ENCODE measurements at places on chromosomes 5 and 9.
A peak's percentile ranks its signal among the peaks of the same experiment; 100 is the strongest.

DNA sequence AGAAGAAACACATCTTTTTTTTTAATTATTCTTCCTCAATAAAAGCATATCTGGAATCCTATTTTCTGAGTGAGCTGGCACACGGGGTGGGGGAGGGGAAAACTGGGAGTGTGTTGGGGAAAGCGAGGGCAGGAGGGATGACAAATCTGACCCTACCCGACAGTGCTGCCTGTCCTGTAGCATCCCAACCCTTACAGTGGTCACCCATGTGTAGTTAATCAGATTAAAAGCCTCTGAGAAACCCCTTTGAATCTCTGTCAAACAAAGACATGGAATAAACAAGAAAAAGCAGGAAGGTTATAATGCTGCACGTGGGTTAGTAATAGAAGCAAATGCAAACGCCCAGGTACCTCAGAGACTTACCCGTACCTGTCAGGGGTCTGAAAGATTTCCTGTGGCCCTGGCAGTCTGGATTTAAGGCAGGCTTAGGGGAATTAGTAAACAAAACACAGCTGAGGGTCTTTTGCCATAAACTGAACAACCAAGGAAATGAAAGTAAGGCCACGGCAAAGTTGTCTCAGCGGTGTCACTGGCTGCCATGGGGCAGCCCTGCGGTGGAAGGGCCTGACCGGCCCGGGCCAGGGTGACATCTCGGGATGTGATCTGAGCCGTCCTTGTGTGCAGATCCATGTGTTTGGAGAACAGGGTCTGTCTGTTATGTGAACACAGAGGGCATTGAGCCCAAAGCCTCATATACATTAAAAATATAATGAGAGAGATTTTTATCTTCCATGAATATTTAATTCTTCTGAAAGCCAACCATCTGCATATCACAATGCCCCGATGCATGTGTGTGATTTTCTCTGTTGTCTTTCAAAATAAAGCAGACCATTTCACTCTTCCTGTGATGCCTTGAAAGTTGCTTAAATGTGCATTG lies 308.2 kb downstream of the ZNF608 start:
- H3K27ac ChIP-seq, result no peak overlapping the region
- no peaks in the 10 kb centered on the region for H3K4me1 ChIP-seq
- H3K27me3 ChIP-seq, result no peaks in the 10 kb centered on the region
- no peak for DNase-seq
- no peak overlapping the region for H3K4me3 ChIP-seq

- H3K27me3 ChIP-seq, result no peaks in the 10 kb centered on the region
- H3K4me3 ChIP-seq, result no peak overlapping the region
- no peaks in the 10 kb centered on the region for H3K36me3 ChIP-seq
- no peak overlapping the region for H3K27ac ChIP-seq
- no peaks in the 10 kb centered on the region for H3K4me1 ChIP-seq
Measured at GRCh38 chr9:26604076-26604662, 288.4 kb downstream of the CAAP1 start.

DNA sequence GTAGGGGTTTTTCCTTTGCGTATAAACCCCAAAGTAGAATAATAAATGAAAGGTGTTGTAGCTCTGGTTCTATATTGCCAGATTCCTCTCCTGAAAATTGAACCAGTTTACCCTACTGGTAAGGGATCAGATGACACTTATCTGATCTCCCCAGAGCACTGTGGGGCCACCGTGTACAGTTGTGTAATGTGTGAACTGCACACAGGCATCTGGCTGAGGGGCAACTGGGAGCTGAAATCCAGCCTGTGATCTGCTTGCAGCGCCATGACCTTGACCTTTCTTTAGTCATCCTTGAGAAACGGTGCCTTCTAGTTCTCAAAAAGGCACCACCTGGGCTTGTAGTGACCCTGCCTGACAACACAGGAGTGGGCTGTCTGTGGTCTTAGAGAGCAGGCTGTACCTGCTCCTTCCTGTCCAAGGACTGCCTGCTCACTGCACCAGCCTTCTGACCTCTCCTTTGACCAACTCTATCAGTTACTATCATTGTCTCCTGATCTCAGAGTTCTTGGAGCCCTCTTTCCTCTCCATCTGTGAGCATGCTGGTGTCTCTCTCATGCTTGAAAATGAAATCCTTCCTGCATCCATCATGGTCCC lies 40.2 kb downstream of the PDE6A start:
- H3K27me3 ChIP-seq, result no peaks in the 10 kb centered on the region
- H3K4me1 ChIP-seq, result no peaks in the 10 kb centered on the region
- DNase-seq, result no peak
- H3K36me3 ChIP-seq, result no peaks in the 10 kb centered on the region
- H3K4me3 ChIP-seq, result no peak overlapping the region

DNA sequence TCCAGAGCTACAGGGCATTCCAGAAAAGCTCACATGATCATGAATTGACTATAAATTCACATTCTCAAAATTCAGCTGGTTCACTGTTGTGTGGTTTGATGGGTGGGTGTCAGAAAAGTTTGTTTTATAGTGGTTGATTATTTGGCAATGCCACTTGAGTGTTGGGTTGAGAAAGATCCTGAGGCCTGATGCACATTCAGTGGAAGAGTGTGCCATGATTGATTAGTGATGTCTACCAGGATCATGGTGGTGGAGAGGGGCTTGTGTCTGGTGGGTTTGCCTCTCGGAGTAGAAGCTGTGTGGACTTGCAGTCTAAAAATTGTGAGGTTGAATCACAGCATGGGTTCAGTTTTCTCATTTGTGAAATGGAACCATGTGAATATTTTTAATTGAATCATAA lies 2.0 kb downstream of the NDUFS6 start:
- H3K27me3 ChIP-seq, result no peaks in the 10 kb centered on the region
- H3K4me3 ChIP-seq, result no peak overlapping the region
- peaks cover 40% of the 10 kb centered on the region for H3K36me3 ChIP-seq
- H3K27ac ChIP-seq, result no peak overlapping the region

GRCh38 chr9:130680836-130681768 lies 12.5 kb upstream of the EXOSC2 start:
- H3K4me3 ChIP-seq, result peak overlapping the region; percentile 77
- no peaks in the 10 kb centered on the region for H3K27me3 ChIP-seq
- no peak overlapping the region for H3K27ac ChIP-seq
- DNase-seq, result peak; percentile 86
- H3K36me3 ChIP-seq, result no peaks in the 10 kb centered on the region

DNA sequence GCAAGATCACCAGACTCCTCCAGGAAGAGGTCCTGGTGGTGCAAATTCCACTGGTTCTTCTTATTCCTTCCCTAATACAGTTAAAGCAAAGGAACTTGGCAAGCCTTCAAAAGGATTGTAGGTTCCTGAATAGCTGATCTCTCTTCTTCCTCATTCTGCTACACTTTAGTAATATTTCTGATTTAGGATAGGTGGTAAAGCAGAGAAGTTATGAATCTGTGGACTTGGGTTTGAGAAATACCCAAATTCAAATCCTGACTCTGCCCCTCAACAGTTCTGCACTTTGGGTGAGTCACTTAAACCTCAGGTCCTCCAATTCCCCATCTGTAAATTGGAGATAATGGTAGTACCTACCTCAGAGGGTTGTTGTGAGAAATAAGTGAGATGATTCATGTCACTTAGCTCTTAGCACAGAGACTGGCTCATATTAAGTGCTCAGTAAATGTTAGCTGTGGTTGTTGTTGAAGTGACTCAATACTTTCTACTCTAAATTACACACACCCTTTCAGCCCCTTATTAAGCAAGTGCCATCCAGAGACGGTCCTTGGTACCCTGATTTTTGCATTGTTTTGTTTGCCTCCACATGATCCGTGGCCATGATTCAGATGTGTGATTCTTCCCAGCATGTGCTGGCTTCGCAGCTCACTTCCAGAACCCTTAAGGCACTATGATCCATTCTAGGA lies 5.2 kb downstream of the SH3RF2 start:
- no peak overlapping the region for H3K4me3 ChIP-seq
- no peaks in the 10 kb centered on the region for H3K36me3 ChIP-seq
- H3K27me3 ChIP-seq, result no peaks in the 10 kb centered on the region
- no peak for DNase-seq

DNA sequence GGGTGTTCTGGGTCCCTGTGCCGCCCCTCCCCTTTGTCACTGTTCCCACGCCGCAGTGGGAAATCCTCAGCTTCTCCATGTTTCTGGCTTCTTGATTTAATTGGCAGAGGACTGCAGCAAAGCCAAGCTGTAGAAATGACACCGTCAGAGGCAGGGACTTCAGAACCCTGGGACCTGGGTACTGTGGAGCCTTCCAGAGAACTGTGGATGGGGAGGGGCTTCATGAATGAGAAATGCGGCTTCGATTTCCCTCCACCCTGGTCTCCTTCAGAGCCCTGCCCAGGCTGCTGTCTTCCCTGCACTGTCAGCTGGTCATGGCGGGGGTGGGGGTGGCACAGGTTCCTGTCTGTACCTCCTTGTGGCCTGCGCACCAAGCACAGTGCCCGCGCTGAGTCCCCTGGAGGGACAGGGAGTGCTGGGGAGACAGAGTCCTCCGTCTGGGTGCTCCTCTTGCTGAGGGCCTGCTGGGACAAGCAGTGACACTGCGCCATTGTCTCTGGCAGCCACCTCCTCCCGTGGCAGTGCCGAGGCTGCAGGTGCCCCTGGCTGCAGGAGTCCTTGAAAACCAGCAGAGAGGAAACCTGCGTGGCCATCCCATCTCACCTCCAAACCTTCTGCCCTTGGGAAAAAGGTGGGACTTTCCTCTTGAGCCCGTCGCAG lies 47.2 kb downstream of the COL5A1 start:
- no peak overlapping the region for H3K4me3 ChIP-seq
- H3K4me1 ChIP-seq, result peaks cover 18% of the 10 kb centered on the region
- H3K27me3 ChIP-seq, result no peaks in the 10 kb centered on the region

- H3K4me1 ChIP-seq, result no peaks in the 10 kb centered on the region
- DNase-seq, result no peak
- no peak overlapping the region for H3K27ac ChIP-seq
Measured at GRCh38 chr5:2903451-2904395, 152.2 kb upstream of the IRX2 start.

DNA sequence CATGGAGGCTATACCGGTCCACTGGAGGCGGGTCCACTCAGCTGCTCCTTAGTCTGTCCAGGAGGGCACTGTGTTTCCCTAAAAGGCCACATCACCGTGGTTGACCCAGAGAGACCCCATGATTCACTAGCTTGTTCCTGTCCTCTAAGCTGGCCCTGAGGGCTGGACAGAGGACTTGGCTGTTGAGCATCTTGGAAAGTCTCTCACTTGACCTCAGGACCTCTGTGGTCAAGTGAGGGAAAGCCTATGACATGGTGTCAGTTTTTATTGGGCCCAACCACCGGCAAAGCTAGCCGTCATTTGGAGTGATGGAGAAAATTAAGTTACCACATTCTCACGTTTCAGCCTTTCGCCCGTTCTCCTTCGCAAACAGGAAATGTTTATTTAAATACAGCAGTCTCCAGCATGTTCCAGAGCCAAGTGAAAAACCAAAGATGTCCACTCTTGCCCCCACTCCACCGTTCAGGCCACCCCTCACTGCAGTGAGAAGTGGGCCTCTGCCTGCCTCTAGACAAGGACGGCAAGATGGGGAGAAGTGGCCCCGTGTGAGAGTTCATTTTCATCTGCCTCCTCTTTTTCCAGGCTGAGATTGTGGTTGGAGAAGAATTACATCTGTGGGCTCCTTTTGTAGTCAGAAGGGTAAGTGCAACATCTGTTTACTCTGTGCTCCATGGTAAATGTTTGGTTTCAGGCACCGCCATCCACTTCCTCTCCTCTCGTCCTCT lies 4.4 kb downstream of the SLIT3 start:
- H3K27ac ChIP-seq, result peak overlapping the region; percentile 64
- no peaks in the 10 kb centered on the region for H3K36me3 ChIP-seq
- no peak overlapping the region for H3K4me3 ChIP-seq

GRCh38 chr9:18126831-18127498 lies 347.0 kb upstream of the ADAMTSL1 start:
- no peak overlapping the region for H3K27ac ChIP-seq
- no peaks in the 10 kb centered on the region for H3K36me3 ChIP-seq
- H3K4me1 ChIP-seq, result peaks cover 6% of the 10 kb centered on the region

DNA sequence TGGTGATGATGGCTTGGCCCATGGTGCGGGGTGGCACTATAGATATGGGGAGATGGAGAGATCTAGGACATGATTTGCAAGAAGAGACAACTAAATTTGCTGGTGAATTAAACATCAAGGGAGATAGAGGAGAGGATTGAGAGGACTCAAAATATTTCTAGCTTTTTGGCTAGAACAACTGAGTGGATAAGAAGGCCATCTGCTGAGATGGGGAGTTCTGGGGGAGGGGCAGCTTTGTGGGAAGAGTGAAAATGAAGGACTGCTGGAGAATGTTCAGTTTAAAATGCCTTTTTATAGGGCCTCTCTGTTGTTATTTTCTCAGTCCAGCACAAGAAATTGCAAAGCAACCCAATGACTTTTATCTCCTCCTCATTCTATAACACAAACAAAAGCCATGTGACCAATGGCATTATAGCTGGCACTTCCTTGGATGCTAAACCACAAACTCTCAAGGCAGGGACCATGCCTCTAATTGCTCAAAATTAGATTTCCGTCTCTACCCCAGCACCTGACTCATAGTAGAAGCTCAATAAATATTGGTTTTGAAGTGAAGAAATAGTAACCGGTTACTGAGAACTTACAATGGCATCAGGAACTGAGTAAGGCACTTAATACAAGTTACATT lies 29.8 kb downstream of the JAKMIP2 start:
- DNase-seq, result no peak
- H3K36me3 ChIP-seq, result no peaks in the 10 kb centered on the region
- H3K27me3 ChIP-seq, result no peaks in the 10 kb centered on the region
- no peak overlapping the region for H3K27ac ChIP-seq
- H3K4me1 ChIP-seq, result no peaks in the 10 kb centered on the region

DNA sequence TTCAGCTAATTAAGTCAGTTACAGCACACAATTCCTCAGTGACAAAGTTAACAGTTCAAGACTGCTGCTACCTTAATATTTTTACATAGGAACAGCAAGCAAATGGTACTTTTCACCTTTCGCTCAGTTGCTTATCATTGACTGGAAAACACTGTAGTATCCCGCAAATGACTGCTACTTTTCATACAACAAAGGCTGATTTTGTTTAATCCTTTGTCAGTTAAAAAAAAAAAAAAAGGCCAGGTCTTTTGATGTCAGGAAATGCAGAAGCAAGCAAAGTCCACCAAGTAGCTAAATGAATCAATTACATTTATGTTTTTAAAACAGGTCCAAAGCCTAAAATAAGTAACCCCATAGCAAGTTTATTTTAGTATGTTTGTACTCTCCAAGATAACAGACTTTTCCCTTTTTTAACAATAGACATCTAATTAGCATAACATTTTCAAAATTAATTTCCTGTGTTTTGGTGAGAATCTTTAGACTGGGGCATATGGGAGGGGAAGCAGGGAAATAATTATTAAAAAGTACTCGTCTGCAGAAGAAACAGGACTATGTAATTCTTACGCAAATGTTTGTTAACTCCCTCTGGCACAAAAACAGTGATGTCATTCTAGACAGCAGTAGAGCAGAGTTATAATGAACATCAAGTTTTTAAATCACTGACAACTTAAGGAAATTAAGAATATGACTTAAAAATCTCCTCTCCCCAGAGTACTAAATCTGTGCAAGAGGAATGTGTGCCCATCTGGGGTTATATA lies 9.6 kb downstream of the PFDN1 start:
- DNase-seq, result no peak
- H3K4me3 ChIP-seq, result no peak overlapping the region
- peak overlapping the region; percentile 52 for H3K27ac ChIP-seq

GRCh38 chr5:173321886-173322285 lies 6.3 kb downstream of the STC2 start:
- no peaks in the 10 kb centered on the region for H3K36me3 ChIP-seq
- H3K4me1 ChIP-seq, result no peaks in the 10 kb centered on the region
- no peak overlapping the region for H3K27ac ChIP-seq

Measured in ascending aorta (tissue), 2 donors.